SK-MEL-5 (cell line): ENCODE measurements at places on chromosomes 7 and 10.

DNA sequence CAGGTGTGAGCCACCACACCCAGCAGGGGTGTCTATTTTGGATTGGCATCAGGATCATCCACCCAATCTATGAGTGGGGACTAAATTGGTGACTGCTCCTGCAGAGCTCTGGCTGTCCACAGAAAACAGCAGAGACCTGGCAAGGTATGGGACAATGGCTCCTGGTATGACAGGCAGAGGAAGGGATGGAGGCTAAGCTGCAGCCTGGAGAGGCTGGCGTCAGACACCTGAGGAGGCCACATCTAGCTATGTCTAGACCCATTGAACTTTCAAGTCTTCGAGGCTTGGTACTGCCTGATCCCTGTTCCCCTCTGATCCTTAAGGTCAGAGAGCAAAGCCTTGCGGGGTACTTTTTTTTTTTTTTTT lies 3.2 kb upstream of the SERPINE1 start:
- DNase-seq: no peak

DNA sequence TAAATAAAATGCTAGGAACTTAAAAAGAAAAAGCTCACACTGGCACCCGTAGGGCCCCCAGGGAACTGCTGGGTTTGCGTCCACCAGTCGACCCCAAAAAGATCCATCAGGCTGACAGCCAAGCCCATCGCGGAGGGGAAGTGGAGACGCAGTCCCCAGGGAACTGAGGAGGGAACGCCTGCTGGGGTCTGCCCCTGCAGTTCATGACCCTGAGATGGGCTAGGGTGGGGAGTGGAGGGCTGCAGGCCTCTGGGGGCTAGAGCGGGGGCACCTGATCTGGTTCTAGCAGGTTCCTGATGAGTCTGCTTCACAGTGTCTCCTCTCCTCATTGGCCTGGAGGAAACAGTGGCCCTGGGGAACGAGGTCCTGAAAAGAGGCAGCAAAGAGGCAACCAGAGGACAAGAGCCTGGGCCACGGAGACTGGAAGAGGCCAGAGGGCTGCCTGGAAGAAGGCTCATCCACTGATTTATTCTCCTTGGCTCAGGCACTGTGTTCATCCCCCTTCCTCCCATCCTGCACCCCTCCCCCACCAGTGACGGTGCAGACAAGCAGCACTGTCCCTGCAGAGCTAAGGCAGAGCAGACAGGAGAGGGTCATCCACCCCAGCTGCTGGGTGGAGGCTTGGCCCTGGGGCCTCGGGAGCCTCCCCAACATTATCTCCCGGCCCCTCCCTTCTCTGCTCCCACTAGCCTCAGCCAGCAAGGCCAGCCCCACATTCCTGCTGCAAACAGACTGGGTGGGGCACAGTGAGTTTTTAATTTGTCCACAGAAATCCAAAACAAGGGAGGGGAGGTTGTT lies 24.7 kb upstream of the HSPA12A start:
- no peak for DNase-seq

DNA sequence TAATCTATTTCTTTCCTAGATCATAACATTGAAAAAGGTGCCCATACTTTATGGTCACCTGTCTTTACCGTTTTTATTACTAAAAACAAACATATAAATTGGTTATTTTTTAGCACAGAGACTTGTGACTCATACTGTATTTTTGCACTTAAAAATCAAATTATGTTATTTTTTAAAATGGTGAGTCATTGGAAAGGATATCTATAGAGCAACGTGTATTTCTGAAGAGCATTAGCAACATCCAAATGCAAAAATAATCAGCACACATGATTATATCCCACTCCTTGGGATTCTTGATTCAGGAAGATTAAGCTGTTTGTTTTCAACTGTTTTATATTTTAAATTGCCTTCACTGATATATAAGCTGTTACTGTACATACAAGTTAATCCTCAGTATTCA lies 40.7 kb upstream of the FMC1 start:
- no peak for DNase-seq

DNA sequence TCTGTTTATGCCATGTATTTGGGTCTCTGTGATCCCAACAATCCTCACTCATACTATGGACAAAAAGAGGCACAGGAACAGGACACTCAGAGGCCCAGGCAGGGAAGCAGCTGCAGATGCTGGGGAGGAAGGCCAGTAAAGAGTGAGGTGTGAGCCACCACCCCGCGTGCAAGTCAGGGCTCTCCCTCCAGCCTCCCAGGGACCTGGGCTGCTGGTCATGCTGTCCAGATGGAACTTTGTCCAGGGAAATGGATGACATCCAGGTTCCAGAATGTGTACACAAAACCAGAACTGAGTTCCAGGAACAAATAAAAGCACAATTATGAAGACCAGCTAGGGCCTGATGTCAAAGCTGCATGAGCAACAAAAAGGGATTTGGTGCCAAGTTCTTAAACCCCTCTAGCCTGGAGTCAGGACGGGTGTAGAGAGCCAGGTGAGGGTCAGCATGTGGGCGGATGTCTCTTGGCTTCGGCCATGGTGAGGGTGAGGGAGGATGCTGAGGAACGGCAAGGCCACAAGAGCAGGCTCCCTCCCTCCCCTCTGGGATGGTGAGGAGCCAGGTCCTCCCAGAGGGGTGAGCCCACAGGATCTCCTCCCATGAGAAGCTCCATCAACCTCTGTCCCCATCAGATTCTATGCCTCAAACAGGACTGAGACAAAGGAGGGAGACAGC lies 739.7 kb downstream of the PARD3 start:
- DNase-seq: no peak

DNA sequence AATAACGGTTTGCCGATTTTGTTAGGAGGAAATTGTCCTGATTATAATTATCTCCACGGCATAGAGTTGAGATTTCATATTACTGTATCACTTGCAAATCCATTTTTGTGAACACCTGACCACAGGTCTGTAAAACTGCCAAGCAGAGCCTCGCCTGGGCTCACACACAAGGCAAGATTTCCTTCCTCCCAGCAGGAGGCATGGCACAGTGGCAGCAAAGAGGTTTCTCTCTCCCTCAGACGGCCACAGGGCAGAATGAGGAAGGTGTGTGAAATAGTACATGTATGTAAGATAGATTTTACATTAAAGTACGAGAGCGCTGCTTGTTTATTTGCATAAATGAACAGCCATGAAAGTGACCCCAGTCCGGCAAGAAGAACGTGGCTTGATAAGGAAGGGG lies 130.1 kb downstream of the CELF2 start:
- no peak for DNase-seq

DNA sequence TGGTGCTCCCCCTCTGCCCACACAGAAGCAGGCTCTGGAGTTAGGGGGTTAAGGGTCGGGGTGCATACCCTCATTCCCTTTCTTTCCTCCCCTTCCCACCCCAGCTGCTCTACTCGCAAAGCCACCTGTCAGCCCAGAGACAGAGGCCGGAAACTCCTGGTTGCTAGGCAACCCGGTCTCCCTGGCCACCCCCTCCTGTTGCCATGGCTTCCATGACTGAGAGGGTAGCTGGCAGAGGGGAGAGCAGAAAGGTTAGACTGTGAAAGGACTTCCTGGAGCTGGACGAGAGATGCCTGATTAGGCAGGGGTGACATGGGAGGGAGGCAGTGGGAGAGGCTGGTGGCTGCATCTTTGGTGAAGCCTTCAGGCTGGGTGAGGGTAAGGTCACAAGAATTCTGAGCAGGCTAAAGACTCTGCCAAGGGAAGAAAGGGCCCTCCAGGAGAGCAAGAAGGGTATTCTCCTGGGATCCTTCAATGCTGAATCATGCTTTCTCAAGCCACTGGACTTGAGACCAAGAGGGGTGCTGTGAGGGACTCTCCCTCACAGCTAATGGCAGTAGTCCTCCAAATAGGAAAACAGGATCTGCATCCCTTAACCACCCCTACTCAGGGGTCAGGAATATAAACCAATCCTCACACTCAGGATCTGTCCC lies 5.4 kb downstream of the PSD start:
- DNase-seq: no peak

DNA sequence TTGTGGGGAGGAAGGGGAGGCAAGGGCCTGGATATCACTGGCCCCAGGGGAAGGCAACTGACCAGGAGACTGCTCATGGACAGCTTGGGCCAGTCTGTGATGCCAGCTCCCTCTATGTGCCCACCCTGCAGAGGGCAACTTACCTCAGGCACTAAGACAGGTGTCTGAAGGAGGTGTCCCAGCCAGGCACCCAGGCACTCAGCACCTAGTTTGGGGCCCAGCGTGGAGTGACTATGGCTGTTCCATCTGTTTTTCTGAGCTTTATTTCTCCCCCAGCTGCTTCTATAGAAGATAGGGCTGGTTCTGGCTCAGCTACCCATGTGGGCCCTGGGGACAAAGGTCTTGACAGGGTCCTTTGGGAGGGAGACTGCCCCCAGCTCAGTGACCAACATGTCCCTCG lies 150.6 kb upstream of the PCBD1 start:
- no peak for DNase-seq

DNA sequence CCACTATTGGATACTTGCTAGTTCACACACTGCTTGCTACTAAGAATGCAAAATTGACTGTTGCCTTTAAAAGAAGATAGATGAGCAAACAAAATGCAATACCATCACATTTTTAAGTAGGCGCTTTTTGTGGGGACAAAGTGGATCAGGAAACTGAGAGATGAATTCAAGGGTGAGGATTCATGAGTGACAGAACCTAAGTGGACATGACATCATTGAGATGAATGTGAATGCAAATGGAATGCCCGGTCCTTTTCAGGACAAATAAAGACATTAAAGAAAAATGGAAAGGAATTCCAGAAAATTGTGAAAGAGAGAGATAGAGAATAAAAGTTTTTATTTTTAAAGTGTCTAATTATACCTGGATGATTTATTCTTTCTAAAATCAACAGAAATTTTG lies 106.3 kb upstream of the AKR1E2 start:
- DNase-seq: no peak

DNA sequence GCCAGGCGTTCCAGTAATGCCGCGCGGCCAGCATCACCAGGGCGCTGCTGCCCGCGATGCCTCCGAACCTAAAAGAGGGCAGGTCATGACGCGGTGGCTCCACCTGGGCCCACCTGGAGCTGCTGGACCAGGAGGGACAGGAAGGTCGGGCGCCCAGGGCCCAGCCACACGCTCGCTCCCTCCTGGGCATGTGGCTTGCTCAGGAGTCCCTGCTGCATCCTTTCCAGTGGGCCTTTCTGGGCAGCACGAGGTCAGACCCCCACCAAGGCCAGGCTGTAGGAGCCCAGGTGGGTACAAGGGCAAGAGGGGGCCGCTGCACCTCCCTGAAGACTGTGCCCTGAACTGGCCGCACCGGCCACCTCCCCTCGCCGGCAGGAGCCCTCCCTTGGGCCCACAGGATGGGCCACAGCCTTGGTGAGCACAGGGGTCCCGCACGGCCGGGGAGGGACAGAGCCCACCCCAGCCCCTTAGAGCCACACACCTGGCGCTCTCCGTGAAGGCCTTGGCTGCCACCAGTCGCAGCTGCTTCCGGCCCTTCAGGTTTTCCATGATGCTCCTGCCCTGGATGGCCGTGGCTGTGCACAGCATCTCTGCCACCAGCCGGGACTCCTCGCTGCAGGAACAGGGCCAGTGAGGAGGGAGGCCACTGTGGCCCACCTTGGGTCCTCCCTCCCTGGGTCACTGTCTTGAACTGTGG lies 43.2 kb downstream of the CFAP46 start:
- no peak for DNase-seq

DNA sequence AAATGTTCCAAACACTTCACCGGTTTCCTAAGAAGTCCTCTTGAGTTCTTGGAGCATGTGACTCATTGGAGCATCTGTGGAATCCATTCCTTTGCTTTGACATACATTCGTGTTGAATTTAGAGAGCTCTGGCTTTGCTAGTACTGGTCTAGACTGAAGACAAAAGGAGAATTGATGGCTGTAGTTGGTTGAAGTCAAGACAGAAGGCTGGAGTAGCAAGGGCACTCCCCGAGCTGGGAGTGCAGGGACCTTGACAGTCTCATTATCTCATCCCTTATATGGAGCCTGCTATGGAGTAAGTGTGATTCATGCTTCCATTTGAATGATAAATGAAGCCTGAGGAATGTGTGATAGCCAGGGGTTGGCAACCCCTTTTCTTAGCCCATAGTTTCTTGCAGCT lies 1249.1 kb downstream of the TYW1 start:
- no peak for DNase-seq

GRCh38 chr10:6336016-6336415 lies 133.3 kb downstream of the PFKFB3 start:
- no peak for DNase-seq
